ENCODE measurements at places on chromosomes 1 and 21.
A peak's percentile ranks its signal among the peaks of the same experiment; 100 is the strongest.

GRCh38 chr1:227396539-227397353, 78.5 kb upstream of the CDC42BPA start:
- no peak for DNase-seq

DNA sequence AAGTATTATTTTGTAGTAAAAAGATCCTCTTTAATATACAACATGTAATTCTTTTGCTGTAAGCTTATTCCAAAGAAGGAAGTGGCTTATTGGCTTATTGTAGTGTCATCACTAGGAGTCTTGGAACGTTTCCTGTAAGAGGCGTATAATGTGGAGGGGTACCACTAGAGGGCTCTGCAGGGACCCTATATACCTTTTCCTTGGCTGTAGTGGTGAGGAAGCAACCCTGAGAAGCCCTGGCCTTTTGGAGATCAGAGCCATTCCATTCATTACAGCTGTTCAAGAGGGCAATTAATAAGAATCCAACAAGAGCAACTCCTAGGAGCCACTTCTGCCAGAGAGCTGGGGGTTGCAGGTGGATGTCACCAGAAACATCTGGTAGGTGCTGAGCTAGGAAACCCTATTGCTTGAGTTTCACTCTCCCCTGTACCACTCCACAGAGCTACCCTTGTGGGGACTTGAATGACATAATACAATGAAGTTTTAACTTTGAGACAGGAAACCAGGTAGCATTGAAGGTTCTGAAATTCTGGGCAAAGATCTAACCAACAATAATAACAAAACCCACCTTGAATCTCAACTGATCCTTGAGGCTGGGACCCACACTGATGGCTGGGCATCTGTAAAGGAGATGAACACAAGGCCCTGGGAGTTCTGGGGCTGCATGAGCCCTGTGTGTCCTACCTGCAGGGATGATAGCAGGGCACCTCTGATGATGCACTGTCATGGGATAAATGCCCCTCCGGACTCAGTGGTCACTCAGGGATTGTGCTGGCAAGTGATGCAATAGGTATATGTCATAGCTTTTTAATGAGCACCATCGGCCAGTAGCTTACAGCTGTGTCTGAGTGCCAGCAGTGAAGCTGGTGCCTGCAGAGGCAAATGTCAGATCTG, 160.2 kb upstream of the COA6 start:
- DNase-seq: peak; percentile 25

GRCh38 chr1:56758794-56759193, 60.4 kb downstream of the FYB2 start:
- DNase-seq: no peak

- DNase-seq: no peak
Observed at GRCh38 chr1:29239142-29239541, 2.8 kb downstream of the PTPRU start.

DNA sequence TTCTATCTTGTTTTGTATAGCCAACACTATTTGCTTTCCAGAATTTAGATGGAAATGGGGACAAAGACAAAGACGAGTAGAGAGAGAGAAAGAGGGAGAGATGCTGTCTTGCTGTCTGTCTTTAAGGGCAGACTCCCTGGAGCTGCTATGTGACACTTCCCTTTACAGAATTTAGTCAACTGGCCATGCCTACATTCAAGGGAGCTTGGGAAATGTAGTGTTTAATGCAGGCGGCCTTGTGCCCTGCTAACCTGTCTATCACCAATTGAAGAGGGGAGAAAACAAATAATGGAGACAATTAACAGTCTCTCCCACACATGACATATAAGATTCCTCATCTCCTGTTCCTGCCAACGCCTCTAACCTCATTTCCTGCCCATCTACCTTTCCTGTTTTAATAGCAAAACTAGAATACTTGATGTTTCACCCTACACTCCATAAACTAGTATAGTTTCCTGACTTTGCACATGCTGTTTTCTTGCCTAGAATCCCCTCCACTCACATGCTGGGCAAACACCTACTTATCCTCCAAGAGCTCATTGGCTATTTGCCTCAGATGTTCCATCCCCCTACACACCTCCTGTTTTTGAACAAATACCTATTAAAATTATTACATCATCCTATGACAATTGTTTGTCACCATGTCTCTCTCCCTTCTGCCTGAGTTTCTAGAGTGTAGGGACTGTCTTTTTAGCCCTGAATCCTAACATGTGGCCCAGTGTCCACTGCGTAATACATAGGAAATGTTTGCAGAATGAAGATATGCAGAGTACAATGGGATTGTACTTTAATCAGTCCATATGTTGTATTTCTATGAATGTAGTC, 117.2 kb downstream of the SLC25A24 start:
- DNase-seq: no peak

GRCh38 chr1:38138498-38139233, 92.1 kb upstream of the POU3F1 start:
- DNase-seq: peak; percentile 99

DNA sequence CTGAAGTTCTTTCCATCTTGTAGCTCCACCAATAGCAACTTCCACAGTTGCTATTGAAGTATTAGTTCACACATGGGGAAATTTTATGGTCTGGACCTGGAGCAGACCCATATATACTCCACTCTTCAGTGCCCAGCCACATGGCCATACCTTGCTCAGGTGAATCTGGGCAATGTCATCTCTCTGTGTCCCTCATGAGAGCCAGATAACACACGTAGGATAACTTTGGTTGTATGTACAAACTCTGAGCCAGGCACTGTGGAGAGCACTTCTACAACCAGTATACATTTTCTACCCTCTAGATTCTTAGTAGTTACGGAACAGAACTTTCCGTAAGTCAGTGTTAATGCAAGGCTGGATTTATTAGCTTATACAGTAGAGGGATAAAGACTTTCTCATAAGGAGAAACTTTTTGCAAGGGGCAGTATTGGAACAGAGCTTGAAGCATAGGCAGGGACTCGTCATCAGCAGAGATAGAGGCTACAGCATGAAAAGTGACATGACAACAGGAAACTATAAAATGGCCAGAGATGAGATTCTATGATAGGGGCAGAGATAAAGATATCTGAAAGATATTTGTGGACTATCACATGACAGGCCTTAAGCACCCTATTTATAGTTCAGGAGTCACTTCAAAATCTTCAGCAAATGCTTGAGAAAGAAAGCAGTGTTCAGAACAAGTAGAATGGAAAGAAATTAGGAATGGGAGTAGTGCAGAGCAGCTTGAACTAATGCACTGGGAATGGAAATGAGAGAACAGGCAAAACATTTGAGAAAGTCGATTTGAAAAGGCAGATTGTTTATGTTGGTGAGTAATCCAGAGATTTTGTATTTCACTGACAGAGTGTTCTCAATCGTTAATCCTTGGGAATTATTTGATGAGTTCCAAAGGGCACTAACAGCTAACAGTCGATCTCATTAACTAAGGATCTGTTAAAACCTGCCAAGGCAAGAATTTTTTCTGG, 481.8 kb downstream of the USP25 start:
- no peak for DNase-seq

- DNase-seq: peak; percentile 62
Observed at GRCh38 chr1:211378844-211379243, 52.2 kb downstream of the TRAF5 start.

DNA sequence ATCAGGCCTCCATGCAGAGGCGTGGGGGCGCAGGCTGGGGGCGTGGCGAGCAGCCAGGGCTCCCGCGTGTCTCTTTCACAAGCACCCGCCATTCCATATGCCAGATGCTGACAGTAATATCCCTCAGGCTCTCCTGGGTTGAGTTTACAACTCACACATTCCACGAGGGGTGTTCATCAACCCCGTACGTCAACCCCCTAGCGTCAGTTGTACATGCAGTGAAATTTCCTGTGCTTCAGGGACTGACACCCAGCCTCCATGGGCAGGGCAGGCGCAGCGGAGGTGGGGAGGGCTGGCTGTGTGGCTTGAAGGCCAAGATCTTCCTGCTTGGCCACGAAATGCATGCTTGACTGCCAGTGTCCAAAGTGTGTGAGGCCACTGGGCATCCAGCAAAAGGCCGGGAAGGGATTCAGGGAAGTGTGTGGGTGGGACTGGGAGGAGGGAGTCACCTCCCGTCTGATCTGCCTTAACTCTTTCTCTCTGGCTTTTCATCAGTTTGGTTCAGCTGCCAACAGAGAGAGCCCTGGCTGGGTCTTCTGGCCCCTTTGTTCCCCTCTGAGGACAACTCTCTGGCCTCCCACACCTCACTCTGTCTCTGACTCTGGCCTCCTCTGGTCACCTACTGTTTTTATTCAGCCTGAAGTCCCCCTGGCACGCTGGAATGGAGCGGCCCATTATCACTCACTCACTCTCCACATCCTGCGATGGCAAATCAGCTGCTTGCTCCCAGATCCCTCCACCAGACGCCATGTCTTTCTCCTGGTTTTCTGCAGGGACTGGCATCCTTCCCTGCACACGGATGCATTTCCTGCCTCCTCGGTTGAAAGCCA, 33.8 kb downstream of the CLIC6 start:
- no peak for DNase-seq

GRCh38 chr1:112325504-112325903, 70.5 kb upstream of the CTTNBP2NL start:
- DNase-seq: no peak

DNA sequence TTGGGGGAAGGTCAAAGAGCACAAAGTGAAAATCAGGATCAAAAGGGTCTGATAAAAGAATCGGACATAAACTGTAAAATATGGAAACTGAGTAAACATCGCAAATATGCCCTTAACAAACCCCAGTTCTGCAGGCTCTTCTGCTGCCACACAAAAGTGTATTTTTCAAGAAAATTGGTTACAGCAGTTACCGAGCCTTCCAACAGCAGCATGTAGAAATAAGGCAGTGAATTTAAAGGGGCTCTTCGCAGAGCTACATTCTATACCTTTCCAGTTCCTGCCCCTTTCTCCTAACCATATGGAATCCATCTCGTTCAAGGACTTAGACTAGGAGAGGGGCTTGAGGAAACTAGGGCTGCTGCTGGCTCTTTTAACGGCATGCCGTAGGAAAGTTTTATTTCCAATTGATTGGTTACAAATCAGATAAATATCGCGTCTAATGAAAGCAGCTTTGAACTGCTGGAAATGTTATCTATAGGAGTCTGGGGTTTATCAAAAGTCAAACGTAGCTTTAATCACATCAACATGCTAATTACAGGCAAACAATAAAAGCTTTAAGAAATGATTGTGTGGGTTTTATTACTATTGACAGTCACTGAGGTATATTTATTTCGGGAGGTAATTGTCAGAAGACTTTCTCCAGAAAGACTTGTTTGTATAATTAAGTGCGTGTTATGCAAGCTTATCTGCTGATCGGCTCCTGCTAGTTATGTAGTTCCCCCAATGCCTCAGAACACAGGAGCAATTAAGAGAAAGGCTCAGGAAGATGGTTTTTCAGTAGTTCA, 59.1 kb downstream of the GORAB start:
- no peak for DNase-seq

DNA sequence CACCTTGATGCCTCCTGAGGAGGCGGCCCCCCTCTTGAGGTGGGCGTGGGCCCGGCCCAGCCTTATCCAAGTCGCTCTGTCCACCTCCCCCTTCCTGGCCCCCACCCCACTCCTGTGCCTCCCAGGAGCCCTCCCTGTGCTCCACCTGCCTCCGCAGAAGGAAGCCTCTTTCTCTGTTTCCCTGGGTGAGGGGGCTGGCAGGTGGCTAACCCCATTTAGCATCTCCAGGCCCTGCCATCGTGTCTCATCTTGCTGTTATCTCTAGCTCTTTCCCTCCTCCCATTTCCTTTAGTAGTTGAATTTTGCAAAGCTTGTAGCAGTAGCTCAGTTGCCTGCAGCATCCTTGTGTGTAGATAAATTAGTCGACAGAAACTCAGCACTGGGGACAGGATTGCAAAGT, 7.2 kb downstream of the RNF187 start:
- DNase-seq: no peak

GRCh38 chr1:203448521-203449061, 27.0 kb upstream of the PRELP start:
- no peak for DNase-seq

GRCh38 chr1:154629061-154629674, 21.2 kb upstream of the ADAR start:
- no peak for DNase-seq

DNA sequence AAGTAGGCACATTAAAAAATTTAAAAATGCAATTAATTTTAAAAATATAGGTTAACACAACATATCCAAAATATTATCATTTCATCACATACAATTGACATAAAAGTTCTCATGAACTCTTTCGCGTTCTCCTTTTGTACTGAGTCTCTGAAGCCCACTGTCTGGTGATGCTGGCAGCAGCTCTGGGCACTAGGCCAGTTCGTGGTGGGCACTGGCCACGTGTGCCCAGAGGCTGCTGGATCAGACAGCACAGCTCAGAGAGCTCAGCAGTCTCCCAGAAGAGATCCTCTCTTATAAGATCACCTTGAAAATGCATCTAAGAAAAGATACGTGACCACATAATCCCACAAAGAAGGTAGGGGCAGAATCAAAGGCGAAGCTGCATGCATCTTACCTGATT, 9.9 kb downstream of the CEP104 start:
- DNase-seq: no peak

- DNase-seq: no peak
Observed at GRCh38 chr1:222233444-222234158, 314.3 kb downstream of the HHIPL2 start.

DNA sequence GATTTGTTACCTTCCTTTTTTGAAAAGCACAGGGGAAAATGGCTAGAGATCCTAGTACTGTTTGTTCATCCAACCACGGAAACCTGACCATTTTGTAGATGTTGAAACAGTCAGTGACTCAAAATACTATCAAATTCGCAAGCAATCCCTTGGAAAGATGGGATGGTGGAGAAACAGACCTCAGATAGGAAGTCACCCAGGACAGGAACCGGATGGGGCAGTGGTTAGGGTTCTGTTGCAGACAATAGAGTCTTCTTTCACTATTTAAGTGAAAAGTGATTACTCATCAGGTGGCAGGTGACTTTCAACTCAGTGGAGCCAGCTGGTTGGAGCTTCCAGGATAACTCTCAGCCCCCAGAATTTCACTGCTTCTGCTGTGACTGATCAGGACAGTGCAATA, 17.0 kb downstream of the LHX4 start:
- DNase-seq: no peak

- DNase-seq: no peak
Observed at GRCh38 chr1:88985692-88986091, 6.7 kb downstream of the KYAT3 start.

GRCh38 chr1:221448585-221449175, 293.2 kb downstream of the DUSP10 start:
- no peak for DNase-seq

- no peak for DNase-seq
Observed at GRCh38 chr1:18932879-18933278, 23.6 kb downstream of the IFFO2 start.

DNA sequence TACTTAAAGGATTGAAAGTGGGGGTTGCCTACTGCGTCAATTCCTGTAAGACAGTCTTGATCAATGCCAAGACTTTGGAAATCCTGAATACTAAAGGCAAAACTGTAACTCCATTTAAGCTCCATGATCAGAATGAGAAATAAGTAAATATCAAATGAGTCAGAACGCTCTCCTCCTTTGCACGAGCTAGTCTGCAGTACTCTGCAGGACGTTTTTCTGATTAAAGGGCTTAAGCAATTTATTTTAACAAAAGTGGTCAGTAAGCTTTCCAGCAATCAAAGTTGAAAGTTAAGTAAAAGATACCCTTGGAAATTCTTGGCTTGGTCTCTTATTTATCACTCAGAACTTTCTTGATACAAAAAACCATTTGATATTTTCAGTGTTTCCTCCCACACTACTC, 35.7 kb upstream of the ARHGAP29 start:
- DNase-seq: no peak

- DNase-seq: no peak
Observed at GRCh38 chr21:36915696-36916245, 50.7 kb downstream of the HLCS start.

- DNase-seq: no peak
Observed at GRCh38 chr1:200332716-200333115, 77.1 kb downstream of the ZNF281 start.

Data from RCC 7860 (cell line).